Fibroblast of the conjunctiva (primary cell): ENCODE measurements at places on chromosomes 2 and 18.

- DNase-seq, result no peak
These were observed 57.3 kb upstream of the CYP26B1 start for GRCh38 chr2:72204786-72205503.

DNA sequence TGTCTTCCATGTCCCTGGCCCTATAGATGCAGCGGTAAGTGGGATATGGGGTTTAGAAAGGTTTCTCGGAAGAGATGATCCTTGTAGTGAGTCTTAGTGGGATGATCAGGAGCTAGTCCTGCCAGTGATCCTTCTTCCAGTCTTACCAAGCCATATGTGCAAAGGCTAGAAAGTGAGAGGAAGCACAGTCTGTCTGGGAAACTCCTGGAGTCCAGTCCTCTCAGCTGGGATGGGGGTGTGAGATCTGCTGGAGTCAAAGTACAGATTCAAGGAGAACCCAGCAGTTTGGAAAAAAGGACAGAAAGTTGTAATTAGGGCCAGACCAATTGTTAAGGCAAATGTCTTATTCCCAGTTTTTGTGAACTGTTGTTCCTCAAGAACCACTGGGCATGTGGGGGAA is 83.3 kb downstream of the LIMS1 start:
- no peak for DNase-seq

- DNase-seq, result no peak
These were observed 654.8 kb downstream of the SLC4A3 start for GRCh38 chr2:220282236-220282635.

GRCh38 chr18:58998401-58999203 is 133.9 kb downstream of the ZNF532 start:
- DNase-seq, result no peak

GRCh38 chr18:48819781-48820482 is 130.8 kb downstream of the SMAD7 start:
- DNase-seq, result no peak

GRCh38 chr2:163723348-163723747 is 12.5 kb downstream of the FIGN start:
- no peak for DNase-seq

DNA sequence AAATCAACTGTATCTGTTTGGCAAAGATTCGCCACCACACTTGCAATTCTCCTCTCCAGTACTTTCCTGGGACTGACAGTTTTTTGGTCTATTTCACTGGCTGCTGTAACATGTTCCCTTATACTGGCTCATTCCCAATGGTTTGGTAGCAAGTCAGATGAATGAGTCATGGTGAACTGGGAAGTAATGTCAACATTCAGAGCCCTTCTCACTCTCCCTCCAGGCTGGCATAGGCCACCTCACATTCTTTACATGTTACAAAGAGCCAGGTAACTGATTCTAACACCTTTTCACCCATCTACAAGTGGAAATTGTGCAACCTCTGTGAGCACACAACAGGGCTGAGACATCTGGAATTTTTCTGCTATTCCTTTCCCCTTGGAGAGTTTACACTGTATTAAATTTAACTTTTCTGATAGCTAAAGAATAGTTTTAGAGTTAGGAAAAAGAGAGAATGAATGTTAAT is 111.3 kb upstream of the TLK1 start:
- peak; percentile 83 for DNase-seq

GRCh38 chr18:54130177-54130576 is 94.3 kb downstream of the MBD2 start:
- no peak for DNase-seq

GRCh38 chr2:33426666-33427231 is 49.7 kb upstream of the RASGRP3 start:
- peak; percentile 83 for DNase-seq

DNA sequence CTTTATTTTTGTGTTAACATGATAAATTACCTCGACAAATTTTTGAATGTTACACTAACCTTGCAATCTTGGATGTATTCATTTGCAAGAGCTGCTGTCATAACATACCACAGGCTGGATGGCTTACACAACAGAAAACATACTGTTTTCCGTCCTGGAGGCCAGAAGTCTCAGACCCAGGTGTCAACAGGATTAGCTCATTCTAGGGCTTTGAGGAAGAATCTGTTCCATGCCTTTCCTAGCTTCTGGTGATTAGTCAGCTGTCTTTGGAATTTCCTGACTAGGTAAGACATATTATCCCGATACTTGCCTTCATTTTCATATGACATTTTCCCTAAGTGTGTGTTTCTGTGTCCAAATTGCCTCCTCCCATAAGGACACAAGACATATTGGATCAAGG is 188.6 kb upstream of the CDH19 start:
- no peak for DNase-seq

GRCh38 chr2:190339394-190339793 is 4.0 kb upstream of the INPP1 start:
- no peak for DNase-seq

GRCh38 chr2:42756966-42757513 is 6.9 kb downstream of the OXER1 start:
- DNase-seq, result no peak

DNA sequence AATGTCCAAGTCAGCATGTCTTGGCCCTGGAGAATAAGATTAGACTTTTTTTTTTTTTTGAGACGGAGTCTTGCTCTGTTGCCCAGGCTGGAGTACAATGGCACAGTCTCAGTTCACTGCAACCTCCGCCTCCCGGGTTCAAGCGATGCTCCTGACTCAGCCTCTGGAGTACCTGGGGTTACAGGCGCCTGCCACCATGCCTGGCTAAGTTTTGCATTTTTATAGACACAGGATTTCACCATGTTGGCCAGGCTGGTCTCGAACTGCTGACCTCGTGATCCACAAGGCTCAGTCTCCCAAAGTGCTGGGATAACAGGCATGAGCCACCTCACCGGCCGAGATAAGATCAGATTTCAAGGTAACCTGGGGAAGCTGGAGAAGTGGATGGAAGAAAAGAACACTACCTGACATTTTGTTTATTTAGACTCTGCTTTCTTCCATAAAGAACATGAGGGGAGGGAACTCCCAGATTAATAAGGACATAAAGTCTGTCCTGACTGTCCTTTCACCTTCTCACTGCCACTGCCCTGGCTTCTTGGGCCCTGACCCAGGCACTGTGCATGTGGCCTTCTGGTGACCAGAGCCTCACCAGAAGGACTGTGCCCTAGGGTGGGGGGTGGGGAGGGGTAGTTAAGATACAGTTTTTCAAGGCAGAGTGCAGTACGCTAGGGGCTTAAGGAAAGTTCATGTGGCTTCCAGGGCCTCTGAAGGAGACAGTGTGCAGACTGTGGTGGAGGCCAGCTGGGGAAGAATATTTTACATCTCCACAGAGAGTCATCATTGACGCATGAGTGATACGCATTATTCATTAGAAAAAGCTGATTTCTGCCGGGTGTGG is 4.8 kb upstream of the IMPA2 start:
- peak; percentile 32 for DNase-seq

GRCh38 chr2:219440388-219441256 is 6.0 kb downstream of the SPEG start:
- no peak for DNase-seq

DNA sequence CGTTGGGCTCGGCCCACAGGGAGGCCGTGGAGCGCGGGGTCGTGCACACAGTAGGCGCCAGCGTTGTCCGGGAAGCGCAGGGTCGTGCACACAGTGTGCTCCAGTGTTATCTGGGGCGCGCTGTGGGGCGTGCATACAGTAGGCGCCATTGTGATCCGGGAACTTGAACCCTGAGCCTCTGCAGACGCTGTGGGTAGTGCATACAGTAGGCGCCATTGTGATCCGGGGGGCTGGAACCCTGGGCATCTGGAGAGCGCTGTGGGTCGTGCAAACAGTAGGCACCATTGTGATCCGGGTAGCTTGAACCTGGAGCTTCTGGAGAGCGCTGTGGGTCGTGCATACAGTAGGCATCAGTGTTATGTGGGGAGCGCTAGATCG is 793 bp downstream of the ZNF236 start:
- no peak for DNase-seq

DNA sequence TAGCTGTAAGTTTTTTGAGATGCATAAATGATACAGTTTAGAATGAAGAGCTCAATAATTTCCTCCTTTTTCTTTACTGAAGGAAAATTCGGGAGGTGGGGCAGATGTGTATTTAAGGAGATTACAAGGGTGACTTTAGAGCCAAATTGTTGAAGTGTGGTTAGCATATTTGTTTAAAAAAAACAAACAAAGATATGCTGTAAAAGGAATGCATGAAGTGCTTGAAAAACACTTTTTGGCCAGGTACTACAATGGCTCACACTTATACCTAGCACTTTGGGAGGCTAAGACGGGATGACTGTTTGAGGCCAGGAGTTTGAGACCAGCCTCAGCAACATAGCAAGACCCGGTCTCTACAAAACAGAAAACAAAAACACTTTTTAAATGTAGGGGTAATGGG is 38.4 kb downstream of the CD302 start:
- no peak for DNase-seq

- no peak for DNase-seq
These were observed 91.3 kb upstream of the COPS8 start for GRCh38 chr2:236994361-236994760.

- DNase-seq, result no peak
These were observed 2.2 kb downstream of the TGIF1 start for GRCh38 chr18:3451989-3452749.
